Uterus (tissue), 4 donors: ENCODE measurements at places on chromosomes 7 and 10. TPM values are rescaled to one million over a fixed set of nuclear protein-coding genes. Genes with fewer than 3 reads are reported as not detected.

DNA sequence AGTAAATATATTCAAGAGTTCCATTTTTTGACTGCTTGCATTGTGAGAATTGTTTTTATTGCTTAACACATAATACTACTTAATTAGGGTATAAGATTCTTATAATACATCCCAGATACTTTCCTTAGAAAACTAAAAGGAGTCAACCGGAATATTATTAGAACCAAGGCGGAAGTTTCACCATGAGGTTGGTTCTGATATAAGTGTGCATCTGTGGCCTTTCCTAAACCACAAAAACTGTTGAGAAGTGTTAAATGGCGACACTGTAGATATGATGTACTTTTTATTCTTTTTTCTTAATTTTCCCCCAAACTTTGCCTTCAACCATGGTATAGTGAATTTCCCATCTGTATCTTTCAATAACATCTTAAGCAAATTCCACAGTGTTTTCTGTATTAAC, 32.3 kb upstream of the INHBA start:
- DNase-seq, result no peak
- no peaks in the 10 kb centered on the region for H3K4me1 ChIP-seq
- H3K27me3 ChIP-seq, result no peaks in the 10 kb centered on the region
- H3K4me3 ChIP-seq, result no peak overlapping the region

DNA sequence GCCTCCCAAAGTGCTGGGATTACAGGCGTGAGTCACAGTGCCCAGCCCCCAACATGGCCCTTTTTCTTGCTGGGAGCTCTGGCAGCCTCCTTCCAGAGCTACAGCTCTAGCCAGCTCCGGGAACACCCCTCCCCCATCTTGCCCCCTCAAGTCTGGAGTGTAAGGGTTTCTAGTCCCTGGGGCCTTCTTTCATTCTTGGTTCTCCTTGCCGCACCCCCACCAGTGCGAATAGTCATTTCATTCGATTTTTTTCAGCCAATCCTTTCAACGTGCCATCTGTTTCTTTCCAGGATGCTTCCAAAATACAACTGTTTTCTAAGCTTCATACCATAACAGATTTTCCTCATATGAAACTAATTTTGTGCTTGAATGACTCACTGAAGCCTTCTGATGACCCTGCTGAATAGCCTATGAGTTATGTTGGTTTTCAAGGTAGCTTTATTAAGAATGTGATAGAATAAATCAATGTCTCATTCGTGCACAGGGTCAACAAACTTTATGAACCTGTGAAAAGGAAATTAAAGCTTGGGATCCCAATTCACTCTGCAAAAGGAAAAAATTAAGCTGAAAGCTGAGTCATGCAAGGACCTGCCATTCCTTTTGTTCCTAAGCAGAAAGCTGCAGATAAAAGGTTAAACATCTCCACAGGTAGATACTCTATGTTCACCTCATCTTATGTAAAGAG, 38.6 kb downstream of the CDC14C start:
- H3K4me1 ChIP-seq, result no peaks in the 10 kb centered on the region
- no peak for DNase-seq
- no peaks in the 10 kb centered on the region for H3K36me3 ChIP-seq
- no peaks in the 10 kb centered on the region for H3K27me3 ChIP-seq

DNA sequence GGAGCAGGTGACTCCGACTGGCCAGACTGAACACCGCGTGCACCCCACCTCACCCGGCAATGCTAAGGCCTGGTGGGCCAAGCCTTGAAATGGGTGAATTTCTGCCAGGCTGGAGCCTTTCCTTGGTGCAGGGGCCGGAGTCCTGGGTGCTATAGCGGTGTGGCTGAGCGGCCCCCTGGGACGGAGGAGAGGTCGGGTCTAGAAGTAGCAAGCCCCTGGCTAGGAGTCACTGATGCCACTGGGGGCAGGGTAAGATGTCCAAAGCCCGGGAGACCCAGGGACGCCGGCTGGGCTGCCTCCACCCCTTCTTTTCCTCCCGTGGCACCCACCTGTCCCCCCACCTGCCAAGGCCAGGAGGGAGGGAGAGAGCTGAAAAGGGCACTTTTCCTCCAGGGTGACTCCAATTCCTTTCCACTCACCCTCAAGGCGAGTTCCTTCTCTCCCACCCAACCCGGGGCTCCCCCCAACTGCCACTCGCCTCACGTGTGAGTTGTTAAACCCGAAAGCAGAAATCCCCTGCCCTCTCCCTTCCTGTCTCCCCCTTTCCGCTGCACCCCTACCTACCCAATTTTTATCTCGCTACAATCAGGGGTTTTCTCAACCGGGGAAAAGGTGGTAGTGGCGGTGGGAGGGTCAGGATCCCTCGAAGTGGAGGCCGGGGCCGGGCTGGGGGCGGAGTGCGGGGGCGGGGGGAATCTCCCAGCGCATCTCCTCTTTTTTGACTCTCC, 6.0 kb upstream of the GATA3 start:
- no peaks in the 10 kb centered on the region for H3K36me3 ChIP-seq
- DNase-seq, result no peak
- no peak overlapping the region for H3K4me3 ChIP-seq
- peaks cover 34% of the 10 kb centered on the region for H3K27me3 ChIP-seq
- no peak overlapping the region for H3K27ac ChIP-seq

DNA sequence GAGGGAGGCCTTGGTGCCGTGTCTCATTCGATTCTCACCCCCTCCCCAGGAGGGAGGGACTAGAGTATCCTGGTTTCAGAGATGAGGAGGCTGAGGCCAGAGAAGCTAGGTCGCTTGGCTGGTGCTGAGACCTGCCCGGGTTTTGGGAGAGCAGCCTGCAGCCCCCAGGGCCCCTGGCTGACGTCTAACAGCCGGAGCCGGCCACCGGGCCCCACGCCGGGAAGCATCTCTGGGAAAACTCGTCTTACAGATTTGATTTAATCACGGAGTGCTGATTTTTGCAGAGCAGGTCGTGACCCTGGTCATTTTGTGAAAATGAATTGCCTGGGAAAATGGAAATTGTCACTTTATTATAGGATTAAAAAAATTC, 97.5 kb downstream of the MICALL2 start:
- no peak overlapping the region for H3K27ac ChIP-seq
- no peaks in the 10 kb centered on the region for H3K4me1 ChIP-seq
- no peaks in the 10 kb centered on the region for H3K36me3 ChIP-seq
- no peaks in the 10 kb centered on the region for H3K27me3 ChIP-seq
- no peak for DNase-seq

GRCh38 chr7:18760631-18761445, 265.3 kb downstream of the HDAC9 start:
- no peaks in the 10 kb centered on the region for H3K36me3 ChIP-seq
- DNase-seq, result no peak
- no peak overlapping the region for H3K4me3 ChIP-seq
- no peaks in the 10 kb centered on the region for H3K27me3 ChIP-seq

- H3K4me1 ChIP-seq, result no peaks in the 10 kb centered on the region
- no peak overlapping the region for H3K4me3 ChIP-seq
- no peaks in the 10 kb centered on the region for H3K27me3 ChIP-seq
- no peak for DNase-seq
These were observed 85.9 kb downstream of the COBL start for GRCh38 chr7:51230723-51231122.

- no peak overlapping the region for H3K4me3 ChIP-seq
- no peaks in the 10 kb centered on the region for H3K36me3 ChIP-seq
- DNase-seq, result no peak
- H3K4me1 ChIP-seq, result no peaks in the 10 kb centered on the region
These were observed 2.7 kb upstream of the TMEM254 start for GRCh38 chr10:80075781-80076180.

- H3K4me3 ChIP-seq, result peak overlapping the region; percentile 99
- no peak for DNase-seq
- peak overlapping the region; percentile 97 for H3K27ac ChIP-seq
- H3K4me1 ChIP-seq, result peaks cover 15% of the 10 kb centered on the region
These were observed 1.4 kb downstream of the LANCL2 start for GRCh38 chr7:55366461-55367070.

DNA sequence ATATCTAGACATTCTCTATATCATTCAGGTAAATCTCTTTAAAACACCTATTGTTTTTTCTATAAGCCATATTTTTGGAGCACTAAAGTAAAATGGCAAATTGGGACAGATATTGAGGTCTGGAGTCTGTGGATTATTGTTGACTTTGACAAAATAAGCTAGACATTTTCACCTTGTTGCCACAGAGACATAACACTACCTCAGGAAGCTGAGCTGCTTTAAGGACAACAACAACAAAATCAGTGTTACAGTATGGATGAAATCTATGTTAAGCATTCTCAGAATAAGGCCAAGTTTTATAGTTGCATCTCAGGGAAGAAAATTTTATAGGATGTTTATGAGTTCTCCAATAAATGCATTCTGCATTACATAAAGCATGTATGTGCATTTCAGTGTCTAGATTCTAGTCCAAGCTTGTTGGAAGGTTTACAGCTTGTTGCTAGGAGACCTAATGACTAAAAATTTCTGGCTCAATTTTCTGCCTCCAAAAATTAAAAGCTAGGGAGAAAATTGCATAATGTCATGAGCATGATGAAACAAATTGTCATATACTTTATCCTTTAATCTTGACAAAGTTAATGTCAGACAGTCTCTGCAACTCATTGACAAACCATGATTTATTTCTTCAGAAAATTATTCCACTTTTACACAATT, 18.3 kb downstream of the LIPM start:
- H3K27ac ChIP-seq, result no peak overlapping the region
- DNase-seq, result no peak
- no peaks in the 10 kb centered on the region for H3K4me1 ChIP-seq
- no peaks in the 10 kb centered on the region for H3K36me3 ChIP-seq
- H3K4me3 ChIP-seq, result no peak overlapping the region

- DNase-seq, result no peak
- no peaks in the 10 kb centered on the region for H3K27me3 ChIP-seq
- no peaks in the 10 kb centered on the region for H3K4me1 ChIP-seq
These were observed 80.0 kb upstream of the STK17A start for GRCh38 chr7:43502941-43503340.

DNA sequence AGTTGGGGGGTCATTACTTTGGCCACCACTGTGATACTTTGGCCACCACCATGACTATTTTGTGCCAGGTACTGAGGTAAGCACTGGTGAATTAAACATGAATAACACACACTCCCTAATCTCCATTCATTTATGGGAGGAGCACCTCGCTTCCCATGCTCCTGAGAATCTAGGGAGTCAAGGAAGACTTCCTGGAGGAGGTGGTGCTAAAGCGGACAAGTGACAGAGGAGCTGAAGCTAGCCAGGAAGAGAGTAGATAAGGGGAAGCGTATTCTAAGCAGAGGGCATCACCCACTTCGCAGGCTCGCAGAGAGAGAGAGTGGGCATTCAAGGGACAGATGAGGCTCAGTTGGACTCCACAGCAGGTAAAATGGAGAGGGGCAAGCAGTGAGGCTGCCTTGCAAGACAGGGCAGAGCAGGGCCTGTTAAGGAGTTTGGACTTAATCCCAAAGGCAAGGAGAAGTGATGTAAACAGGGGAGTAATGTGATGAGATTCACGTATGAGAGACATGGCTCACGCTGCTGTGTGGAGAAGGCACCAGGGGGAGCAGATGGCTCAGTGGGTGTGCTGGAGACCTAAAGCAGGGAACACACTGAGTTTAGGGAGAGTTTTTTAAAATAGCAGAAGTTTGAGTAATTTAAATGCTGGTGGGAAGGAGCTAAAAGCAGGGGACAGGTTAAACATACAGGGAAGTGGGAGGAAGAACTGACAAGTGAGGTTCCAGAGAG, 21.3 kb upstream of the TMEM248 start:
- no peak for DNase-seq
- no peaks in the 10 kb centered on the region for H3K36me3 ChIP-seq
- no peak overlapping the region for H3K4me3 ChIP-seq
- H3K27ac ChIP-seq, result no peak overlapping the region
- H3K4me1 ChIP-seq, result no peaks in the 10 kb centered on the region
- H3K27me3 ChIP-seq, result no peaks in the 10 kb centered on the region

The HMX3 gene
- not detected for total RNA-seq

The CUZD1 gene
- 0.97 TPM for total RNA-seq

The RAB19 gene
- not detected for total RNA-seq

The NPSR1 gene
- not detected for total RNA-seq

The BHLHA15 gene
- total RNA-seq, result 1.6 TPM

The DYDC2 gene
- total RNA-seq, result 12.4 TPM
